ENCODE measurements at places on chromosomes 7 and 10. TPM values are rescaled to one million over a fixed set of nuclear protein-coding genes. Genes with fewer than 3 reads are reported as not detected.

DNA sequence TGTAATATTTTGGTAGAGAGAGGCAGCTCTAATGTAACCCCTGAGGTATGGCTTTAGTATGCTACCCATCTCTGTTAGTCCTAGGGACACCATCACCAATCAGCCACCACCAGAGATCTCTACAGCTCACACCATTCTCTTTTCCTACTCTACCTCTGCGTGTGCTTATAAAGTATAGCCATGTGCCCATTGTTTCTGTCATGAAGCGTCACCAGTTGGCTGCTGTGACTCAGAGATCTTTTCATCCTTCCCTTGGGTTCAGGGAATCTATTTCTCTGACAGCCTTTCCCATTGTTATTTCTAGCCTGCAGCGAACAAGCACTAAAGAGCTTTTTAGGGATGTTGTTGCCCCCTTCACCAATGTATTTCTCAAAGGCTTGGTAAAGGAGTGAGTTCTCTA is 103.3 kb downstream of the TPST1 start:
- DNase-seq: no peak
- no peaks in the 10 kb centered on the region for H3K36me3 ChIP-seq
- H3K4me1 ChIP-seq: no peaks in the 10 kb centered on the region
- H3K27me3 ChIP-seq: no peaks in the 10 kb centered on the region

DNA sequence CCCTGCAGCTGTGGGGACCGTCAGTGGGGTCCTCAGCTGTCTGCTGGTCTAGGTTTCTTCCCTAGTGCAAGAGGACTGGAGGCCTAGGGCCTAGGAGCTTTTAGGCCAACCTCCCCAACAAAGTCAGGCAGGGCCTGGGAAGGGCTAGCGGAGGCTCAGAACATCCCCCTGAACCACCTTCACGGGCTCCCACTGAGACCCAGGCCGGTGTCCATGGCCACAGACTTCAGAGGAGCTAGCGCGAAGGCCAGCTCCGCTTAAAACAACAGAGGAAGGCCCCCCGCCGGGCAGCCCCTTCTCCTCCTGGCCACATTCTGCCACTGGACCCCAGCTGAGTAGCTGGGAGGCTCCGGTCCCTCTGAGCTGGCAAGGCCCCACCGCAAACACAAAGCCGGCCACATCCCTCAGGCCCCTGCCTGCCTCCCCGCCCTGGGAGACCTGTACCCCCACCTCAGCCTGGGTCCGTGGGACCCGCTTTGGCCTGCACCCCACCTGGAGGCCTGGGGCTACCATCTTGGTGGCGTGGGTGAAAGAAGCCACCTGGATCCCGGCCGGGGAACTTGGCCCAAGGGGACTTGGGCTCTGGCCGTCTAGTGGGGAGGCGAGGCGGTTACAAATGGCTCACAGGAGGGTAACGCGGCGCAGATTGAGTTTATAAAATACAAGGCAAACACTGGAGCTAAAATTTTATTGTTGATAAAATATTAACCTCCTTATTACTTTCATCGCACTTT is 5.4 kb upstream of the UNCX start:
- peak; percentile 55 for DNase-seq
- H3K27ac ChIP-seq: no peak overlapping the region
- H3K4me3 ChIP-seq: peak overlapping the region; percentile 45
- H3K36me3 ChIP-seq: no peaks in the 10 kb centered on the region

GRCh38 chr7:151459726-151460473 is 20.0 kb upstream of the CRYGN start:
- peaks cover 50% of the 10 kb centered on the region for H3K4me1 ChIP-seq
- H3K27ac ChIP-seq: peak overlapping the region; percentile 81
- no peaks in the 10 kb centered on the region for H3K27me3 ChIP-seq
- peaks cover 19% of the 10 kb centered on the region for H3K36me3 ChIP-seq

DNA sequence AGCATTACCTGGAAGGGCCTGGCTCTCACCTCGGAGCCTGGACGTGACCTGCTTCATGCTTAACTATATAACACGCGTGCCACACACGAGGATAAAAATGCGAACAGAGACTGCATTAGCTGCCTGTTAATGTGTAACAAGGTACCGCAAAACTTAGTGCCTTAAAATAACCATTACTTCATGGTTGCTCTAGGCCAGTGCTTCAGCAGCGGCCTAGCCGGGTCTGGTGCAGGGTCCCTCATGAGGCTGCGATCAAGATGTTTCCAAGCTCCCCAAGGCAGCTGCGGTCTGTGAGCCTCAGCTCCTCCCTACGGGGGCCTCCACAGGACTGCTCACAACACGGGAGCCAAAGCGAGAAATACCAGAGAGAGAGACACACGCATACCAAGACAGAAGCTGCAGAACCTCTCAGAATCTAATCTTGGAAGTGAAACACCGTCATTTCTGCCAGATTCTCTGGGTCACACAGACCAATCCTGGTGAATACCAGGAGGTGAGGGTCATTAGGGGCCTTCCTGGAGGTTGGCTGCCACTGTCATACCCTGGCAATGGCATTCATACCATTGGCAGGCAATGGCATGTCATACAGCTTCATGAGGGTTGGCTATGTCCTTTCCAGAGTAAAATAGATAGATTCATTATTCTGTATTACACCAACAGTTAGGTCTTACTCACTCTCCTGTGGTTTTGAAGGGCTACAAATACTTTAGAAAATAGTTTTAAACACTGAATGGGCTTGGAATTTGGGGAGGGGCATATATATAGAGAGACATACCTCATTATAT is 94.5 kb downstream of the HIPK2 start:
- no peak overlapping the region for H3K4me3 ChIP-seq
- no peak overlapping the region for H3K27ac ChIP-seq
- peaks cover 14% of the 10 kb centered on the region for H3K4me1 ChIP-seq
- no peaks in the 10 kb centered on the region for H3K27me3 ChIP-seq
- no peak for DNase-seq

DNA sequence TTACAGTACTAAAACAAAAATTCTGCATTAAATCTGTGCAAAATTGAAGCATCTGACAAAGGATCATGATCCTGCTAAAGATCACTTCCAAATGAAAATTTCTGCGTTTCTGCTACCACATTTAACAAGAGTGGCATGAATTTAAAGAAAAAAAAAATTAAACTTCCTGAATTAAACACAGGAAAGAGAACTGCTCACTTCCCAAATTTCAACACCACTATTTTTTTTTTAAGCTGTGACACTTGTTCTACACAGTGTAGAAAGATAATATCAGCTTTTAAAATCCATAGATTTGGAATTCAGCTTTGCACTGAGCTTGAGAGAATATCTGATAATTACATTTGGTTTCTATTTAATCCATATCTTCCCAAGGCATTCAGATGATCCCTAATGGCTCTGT is 73.6 kb downstream of the EPC1 start:
- H3K27ac ChIP-seq: no peak overlapping the region
- peaks cover 19% of the 10 kb centered on the region for H3K36me3 ChIP-seq
- H3K4me1 ChIP-seq: no peaks in the 10 kb centered on the region
- no peak overlapping the region for H3K4me3 ChIP-seq
- H3K27me3 ChIP-seq: no peaks in the 10 kb centered on the region

GRCh38 chr7:117053432-117053831 is 100.1 kb downstream of the ST7 start:
- H3K36me3 ChIP-seq: no peaks in the 10 kb centered on the region
- H3K4me3 ChIP-seq: no peak overlapping the region
- no peak overlapping the region for H3K27ac ChIP-seq

- H3K27me3 ChIP-seq: peaks cover 14% of the 10 kb centered on the region
- H3K4me3 ChIP-seq: no peak overlapping the region
- no peaks in the 10 kb centered on the region for H3K36me3 ChIP-seq
- H3K4me1 ChIP-seq: peaks cover 7% of the 10 kb centered on the region
- DNase-seq: peak; percentile 30
These were observed 134.6 kb downstream of the ARHGAP22 start for GRCh38 chr10:48470115-48470892.

FAM13C gene
- 0.94 TPM for total RNA-seq

CPA1 gene
- total RNA-seq: not detected

Measured in GM23338 (cell line).